Frontal cortex (tissue), 4 donors: ENCODE measurements at places on chromosomes 5 and 9. TPM values are rescaled to one million over a fixed set of nuclear protein-coding genes. Genes with fewer than 3 reads are reported as not detected.

- DNase-seq = no peak
These were observed 15.1 kb upstream of the CCL28 start for GRCh38 chr5:43427306-43427705.

DNA sequence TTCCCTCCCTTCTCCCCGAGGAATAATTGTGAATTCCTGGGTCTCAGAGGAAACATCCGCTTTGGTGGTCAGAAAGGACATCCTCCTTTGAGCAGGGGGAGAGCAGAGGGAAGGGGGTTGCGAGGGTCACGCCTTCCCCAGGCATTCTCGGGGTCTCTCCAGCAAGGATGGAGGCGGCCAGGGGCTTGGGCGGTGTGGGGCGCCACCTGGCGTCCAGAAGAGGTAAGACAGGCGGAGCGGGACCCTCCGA, 129.1 kb downstream of the KCNIP1 start:
- DNase-seq = peak; percentile 79

DNA sequence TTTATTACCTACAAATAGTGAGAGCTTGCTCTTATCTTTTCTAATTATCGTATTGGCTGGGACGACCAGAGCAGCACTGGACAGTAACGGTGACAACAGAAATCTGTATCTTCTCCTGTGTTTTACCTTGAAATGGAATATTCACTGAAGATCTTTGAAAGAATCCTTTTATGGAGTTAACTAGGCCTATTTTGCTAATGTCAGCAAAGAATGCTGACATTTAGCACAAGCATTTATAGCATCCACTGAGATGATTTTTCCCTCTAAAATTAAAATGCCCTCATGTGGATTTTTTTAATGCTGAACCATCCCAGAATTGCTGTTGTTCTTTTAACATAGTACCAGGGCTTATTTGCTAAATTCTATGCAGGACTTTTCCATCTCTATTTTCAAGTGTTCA, 59.4 kb downstream of the ROR2 start:
- no peak for DNase-seq

DNA sequence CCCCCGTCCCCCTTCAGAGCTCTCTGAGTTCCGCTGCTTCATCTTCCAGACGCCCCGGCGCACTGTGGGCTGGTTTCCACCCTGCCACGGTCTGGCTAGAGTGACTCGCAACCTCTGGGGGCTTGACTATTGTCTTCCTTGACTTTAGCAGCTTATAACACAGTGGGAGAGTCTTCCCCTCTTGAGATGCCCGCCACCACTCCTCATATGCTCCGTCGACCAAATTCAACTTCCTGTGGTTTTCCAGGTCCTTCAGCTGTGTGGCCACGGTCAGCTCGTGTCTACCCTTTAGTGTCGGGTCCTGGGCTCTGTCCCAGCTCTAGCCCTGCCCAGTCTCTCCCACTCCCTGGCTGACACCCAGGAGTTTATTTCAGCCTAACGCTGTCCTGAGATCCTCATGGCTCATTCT, 28.2 kb upstream of the NCS1 start:
- no peak for DNase-seq

- no peak for DNase-seq
These were observed 101.8 kb downstream of the CCDC192 start for GRCh38 chr5:127804886-127805426.

DNA sequence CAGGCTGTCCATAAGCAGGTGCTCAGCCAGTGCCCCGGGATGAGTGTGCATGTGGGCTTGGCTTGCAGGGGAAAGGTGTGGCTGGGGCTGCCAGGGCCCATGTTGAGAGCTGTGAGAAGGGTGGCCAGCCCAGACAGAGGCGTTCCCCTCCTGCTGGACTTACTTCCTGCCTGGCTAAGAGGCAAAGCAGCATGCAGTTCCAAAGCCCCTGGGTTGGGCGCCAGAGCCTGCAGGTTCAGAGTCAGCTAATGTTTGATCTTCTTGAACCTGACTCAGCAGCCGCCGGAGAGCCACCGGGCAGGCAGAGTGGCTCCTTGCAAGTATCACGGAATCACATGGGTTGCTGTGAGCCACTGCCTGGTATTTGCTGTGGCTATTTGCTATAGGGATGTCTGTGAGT, 168.4 kb upstream of the MAP1B start:
- no peak for DNase-seq

DNA sequence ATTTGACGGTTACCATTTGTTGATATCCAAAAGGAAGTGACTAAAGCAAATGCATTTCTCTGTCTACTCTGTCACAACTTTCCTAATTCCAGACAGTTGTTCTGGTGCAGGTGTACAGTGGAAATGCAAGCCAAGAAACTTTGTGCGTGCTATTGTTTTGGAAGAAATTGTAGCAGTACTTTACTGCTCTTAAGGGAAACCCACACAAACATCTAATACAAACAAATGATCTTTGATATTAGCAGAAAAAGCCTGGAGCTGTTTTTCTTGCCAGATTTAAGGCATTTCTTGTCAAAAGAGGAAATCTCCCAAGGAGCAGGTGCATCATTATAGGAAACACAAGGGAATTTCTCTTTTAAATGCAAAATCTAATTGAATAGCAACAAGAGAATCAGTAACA, 2.0 kb downstream of the SNCAIP start:
- no peak for DNase-seq

- DNase-seq = no peak
These were observed 383.9 kb downstream of the MAT2B start for GRCh38 chr5:163889369-163889768.

- no peak for DNase-seq
These were observed 463.8 kb downstream of the BNC2 start for GRCh38 chr9:16406526-16407225.

GRCh38 chr5:15995341-15996052, 184.1 kb downstream of the MARCHF11 start:
- no peak for DNase-seq

DNA sequence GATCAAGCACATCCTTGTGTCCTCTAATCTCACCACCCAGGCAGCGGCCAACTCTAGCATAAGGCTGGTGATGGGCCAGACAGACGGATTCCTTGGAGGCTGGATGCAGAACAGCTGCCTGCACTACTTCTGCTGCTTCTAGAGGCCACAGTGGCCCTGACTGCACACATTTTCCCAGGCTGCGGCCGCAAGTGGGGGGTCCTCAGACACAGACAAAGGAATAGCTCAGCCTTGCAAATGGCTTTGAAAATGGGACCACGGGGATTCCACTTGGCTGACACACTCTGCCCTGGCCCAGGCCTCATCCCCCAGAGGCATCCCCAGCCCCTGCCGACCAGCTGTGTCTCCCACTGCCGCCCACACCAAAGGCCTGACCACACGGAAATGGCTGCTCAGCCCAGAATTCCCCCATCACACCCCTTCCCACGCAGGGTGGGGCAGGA, 540.8 kb downstream of the BNC2 start:
- DNase-seq = no peak

GRCh38 chr9:88523056-88523455, 11.9 kb upstream of the NXNL2 start:
- DNase-seq = no peak

DNA sequence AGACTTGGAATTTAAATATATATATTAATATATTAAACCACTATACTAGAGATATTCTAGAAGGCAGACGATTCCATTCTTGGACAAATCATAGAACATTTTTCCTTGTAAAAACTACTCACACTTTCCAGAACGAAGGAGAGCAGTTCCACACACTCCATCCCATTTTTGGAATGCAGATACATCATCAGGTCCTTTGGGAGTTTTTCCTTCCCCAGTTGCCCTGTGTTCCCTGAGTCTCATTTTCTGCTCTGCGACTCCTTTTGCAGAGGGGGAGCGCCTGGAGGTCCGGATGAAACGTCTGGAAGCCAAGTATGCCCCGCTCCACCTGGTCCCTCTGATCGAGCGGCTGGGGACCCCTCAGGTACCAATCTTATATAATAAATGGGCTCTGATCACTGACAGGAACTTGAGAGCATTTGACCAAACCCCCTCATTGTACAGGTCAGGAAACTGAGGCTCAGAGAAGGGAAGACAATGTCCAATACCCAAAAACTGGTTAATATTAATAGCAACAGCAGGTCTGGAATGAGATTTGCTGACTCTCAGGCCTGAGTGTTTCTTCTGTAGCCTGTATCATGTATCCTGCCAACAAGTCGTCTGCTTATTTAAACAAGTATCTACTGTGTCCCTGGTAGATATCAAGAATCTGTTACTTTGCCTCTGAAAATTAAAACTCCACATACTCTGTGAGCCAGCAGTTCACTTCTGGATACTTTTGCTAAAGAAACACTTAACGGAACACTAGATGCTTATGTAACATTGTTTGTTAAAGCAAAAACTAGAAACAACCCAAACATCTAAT, 76.8 kb upstream of the NIPAL4 start:
- no peak for DNase-seq

GRCh38 chr9:121340676-121341392, 29.2 kb downstream of the STOM start:
- no peak for DNase-seq

DNA sequence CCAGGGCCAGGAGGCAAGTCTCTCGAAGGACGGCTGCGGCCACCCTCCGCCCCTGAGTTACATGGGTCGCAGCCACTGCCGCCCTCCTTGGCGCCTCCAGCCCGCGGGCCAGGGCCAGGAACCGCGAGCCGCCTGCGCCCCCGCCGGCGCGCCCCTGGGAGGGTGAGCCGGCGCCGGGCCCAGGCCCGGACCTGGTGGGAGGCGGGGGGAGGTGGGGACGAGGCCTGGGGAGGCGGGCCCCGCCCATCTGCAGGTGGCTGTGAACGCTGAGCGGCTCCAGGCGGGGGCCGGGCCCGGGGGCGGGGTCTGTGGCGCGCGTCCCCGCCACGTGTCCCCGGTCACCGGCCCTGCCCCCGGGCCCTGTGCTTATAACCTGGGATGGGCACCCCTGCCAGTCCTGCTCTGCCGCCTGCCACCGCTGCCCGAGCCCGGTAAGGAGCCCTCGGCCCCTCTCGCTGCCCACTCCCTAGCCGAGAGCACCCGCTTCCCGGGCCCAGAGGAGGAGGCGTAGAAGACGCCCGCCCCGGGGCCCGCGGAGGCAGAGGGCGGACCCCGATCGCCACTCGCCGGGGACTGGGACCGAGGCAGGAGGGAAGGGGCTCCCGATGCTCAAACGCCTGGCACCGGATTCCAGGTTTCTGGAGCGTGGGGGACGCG, at the start of gene ASS1:
Gene ASS1 (plus strand): TSS at position 397 of the 657 bp plus-strand sequence. CDS start 7,268 bp downstream, outside the sequence.
- peak; percentile 70 for DNase-seq

DNA sequence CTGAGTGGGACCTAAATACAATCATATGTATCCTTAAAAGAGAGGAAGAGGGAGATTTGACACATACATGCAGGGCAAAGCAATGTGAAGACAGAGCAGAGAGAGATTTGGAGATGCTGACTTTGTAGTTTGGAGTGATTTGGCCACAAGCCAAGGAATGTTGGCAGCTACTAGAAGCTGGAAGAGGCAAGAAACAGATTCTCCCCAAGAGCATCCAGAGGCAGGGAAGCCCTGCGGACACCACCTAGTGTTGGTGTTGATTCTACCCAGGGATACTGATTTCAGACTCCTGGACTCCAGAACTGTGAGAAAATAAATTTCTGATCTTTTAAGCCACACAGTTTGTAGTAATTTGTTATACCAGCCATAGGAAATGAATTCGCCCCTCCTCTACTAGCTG, 64.9 kb upstream of the OSMR start:
- DNase-seq = no peak

DNA sequence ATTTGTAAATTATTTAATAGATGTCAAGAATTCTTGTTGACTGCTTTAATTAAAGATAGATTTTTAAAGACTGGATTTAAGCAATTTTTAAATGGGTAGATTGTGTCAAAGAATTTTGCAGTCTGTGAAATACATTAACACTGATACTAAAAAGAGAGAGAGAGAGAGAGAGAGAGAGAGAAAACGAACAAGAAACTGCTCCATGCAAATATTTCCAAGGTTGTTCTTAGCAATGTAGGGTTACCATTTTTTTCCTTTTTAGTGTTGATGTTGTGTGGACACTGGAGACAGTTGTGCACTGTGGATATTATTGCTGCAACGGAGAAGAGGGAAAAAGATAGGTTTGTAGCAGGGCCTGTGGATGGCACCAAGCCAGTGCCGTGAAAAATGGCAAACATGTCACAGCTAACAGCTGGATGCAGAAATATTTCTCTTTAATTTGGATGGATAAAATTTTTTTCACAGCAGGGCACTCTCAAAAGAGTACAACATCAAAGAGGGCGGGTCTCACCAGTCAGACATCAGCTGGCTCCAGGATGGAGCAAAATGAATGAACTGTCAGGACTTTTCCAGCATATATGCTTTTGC, 58.2 kb downstream of the PRDM6 start:
- no peak for DNase-seq

DNA sequence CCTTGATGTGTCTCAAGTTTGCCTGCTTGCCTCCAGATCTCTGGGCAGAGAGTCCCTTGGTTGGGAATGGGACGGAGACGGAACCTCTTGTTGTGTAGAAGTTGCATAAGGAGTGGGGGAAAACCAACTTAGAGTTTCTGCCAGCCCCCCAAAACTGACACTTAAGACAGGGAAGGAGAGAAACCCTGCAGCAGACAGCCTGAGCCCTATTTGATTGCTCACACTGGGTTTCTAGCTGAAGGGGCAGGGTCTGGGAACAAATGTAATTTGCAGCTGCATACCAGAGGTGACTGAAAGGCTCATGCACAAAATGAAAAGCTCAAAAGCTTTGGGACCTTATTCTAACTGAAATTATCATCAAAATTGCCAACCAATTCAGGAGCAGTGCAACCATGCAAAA, 254.5 kb downstream of the RASEF start:
- DNase-seq = no peak

DNA sequence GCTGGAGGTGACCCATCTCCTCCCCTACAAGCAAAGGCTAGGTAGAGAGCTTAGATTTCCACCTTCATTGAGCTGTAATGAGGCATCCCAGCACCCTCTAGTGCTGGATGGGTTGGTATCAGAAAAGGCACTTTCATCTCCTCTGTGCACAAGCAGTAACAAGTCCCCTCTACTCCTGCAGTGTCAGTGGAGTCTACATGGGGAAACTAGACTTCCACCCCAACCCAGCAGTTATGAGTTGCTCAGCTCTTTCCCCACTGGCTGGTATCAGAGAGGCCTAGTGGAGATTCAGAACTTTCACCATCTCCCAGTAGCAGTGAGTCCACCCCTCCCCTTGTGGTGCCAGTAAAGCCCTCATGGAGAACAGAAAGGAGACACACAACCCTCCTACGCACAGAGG, 17.9 kb downstream of the FCN1 start:
- DNase-seq = no peak

DNA sequence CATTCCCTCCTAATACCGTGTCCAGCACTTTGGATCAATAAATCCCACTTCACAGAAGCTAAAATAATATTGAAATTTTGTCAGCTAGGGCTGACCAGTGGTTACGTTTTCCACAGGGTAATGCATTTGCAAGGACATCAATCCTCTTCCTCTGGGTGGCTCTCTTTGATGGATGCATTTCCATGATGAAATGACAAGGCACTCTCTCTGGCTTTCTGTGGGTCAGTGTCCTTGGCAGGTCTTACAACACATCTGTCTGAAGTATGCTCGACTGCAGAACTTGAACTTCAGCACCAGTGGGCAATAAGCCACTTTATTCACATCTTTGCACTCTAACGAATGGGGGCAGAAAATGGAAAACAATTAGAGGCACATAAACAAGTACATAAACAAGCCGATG, 330.1 kb downstream of the ADAMTS6 start:
- no peak for DNase-seq

Gene ISCA1
- 92.5 TPM for total RNA-seq

Gene KCTD16
- total RNA-seq = 17.5 TPM

Gene BTNL9
- 2.9 TPM for total RNA-seq

Gene SMIM33
- total RNA-seq = not detected

Gene SPATA31D1
- total RNA-seq = not detected
